ENCODE measurements at places on chromosomes 4 and X.

- DNase-seq, result no peak
These were observed 237 bp downstream of the ANKRD17 start for GRCh38 chr4:73258436-73258685.

DNA sequence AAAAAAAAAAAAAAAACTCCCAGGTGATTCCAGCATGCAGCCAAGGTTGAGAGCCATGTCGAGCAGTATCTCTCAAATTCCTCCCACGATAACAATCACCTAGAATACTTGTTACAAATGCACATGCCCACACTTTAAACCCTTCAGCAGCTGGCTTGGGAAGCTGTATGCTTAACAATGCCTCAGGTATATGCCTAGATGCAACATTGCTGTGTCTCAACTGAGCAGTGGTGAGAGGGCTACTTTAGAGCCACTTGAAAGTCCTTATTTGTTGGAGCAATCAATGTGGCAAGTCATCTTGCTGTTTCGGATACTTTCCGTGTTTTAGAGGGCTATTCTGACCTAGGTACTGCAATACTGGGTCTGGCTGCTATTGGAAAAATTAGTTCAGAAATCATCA, 487.4 kb downstream of the INPP4B start:
- no peak for DNase-seq

DNA sequence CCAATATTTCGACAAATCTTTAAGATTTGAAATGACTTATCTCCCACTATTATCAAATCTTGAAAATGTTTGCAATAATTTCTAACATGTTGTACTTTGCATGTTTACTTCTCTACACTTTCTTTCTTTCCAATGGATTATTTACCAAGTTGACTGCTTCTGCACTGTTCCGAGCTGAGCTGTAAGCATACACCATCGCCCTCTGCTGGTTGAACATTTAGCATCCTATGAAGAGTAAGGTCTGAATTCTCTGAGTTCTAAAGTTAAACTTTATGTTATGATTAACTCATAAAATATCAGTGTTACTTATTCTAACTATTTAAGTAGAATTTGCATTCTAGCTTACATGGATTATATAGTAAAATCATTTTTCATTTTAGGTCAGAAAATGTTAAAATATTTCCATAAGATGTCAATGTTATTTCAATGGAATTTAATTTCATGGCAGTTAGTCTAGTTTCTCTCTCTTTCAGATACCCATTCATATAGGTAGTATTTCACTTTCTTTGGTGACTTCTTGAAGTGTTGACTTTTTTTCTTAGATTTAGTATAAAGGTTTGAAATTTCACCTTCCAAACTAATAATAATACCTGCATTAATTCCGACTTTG, 137.4 kb downstream of the DKK2 start:
- no peak for DNase-seq

- peak; percentile 20 for DNase-seq
These were observed at the start of gene EVC2 for GRCh38 chr4:5708449-5709206. Gene EVC2 (minus strand): TSS chr4:5708559. CDS start chr4:5708513, 46 bp downstream.

GRCh38 chr4:76053730-76054129, 17.9 kb upstream of the CXCL11 start:
- DNase-seq, result no peak

GRCh38 chr4:11471618-11472017, 42.9 kb upstream of the HS3ST1 start:
- DNase-seq, result peak; percentile 5

DNA sequence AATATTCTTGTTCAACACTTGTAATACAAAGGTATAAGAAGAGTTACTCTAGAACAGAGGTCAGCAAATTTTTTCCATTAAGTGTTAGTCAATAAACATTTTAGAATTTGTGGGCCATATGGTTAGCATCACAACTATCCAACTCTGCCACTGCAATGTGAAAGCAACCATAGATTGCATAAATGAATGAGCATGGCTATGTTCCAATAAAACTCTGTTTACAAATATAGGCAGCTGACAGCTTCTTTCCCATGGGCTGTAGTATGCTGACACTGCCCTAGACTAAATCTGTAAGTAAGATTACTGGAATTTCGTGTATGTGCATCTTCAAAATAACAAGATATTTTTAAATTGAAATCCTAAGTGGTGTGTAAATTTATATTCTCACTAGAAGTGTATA, 73.7 kb downstream of the GABRA2 start:
- DNase-seq, result no peak

DNA sequence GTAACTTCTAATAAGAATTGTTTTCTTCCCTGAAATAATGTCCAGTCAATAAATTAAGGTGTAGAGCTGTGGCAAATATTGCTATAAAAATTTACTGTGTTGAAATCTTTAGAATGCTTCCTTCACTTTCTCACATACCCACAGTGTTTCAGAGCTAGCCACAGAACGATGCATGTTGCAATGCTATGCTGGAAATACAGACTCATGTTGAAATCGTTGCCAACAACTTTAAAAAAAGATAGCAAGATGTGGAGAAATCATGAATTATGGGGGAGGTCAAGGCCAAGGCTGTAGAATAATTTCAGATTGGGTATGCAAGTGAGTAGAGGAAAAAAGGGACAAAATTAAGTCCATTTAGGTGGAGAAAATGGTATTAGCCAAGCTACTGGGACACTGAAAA, 204.8 kb downstream of the VEGFC start:
- no peak for DNase-seq

DNA sequence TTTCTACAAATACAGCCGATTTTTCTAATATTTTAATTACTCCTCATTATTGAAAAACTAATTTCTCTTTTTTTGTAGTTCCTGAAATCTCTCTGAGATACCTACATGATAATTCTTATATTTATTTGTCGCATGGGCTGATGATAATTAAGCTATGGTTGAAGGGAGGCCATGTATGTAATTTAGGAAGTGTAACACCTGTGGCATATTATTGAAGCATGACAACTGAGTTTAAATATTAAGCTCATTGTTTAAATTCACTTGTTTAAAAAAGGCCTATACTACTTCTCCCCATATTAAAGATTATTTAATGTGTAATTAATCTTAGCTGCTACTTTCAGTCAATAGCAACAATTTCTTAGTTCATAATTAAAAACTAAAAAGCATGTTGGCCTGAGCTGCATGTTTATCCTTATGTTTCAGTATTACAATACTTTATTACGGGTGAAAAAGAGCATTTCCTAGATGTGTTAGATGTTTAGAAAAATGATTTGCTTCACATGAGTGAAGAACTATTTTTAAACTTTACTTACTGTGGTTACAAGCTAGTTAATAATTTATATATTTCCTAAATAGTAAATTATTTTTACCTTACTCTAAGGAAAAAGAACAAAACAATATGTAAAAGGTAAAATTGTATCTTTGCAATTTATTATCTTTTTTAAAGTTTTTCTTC, 122.4 kb downstream of the RAP1GDS1 start:
- DNase-seq, result no peak

DNA sequence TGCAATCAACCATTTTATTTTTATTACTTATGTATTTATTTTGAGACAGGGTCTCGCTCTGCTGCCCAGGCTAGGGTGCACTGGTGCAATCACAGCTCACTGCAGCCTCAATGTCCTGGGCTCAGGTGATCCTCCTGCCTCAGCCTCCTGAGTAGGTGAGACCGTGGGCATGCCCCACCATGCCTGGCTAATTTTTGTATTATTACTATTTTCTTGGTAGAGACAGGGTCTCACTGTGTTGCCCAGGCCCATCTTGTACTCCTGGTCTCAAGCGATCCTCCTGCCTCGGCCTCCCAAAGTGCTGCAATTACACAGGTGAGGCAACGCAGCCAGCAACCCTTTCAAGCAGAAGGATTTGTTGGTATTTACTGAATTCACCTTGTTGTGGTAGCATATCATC, 60.3 kb upstream of the PPP2R3B start:
- no peak for DNase-seq

All from activated CD8-positive, alpha-beta memory T cell treated with anti-CD3 and anti-CD28 coated beads for 1 hour (primary cell).